ENCODE measurements at places on chromosomes 7 and 10. TPM values are rescaled to one million over a fixed set of nuclear protein-coding genes. Genes with fewer than 3 reads are reported as not detected.
A peak's percentile ranks its signal among the peaks of the same experiment; 100 is the strongest.

- no peak overlapping the region for H3K4me3 ChIP-seq
- no peaks in the 10 kb centered on the region for H3K27me3 ChIP-seq
- H3K36me3 ChIP-seq, result no peaks in the 10 kb centered on the region
- no peak overlapping the region for H3K27ac ChIP-seq
Measured at GRCh38 chr7:78203042-78203720, 404.6 kb downstream of the PHTF2 start.

- no peak for DNase-seq
- H3K4me1 ChIP-seq, result no peaks in the 10 kb centered on the region
- no peak overlapping the region for H3K4me3 ChIP-seq
- no peaks in the 10 kb centered on the region for H3K36me3 ChIP-seq
- H3K27me3 ChIP-seq, result no peaks in the 10 kb centered on the region
- H3K27ac ChIP-seq, result no peak overlapping the region
Measured at GRCh38 chr7:138992052-138992531, 10.9 kb upstream of the KIAA1549 start.

- no peaks in the 10 kb centered on the region for H3K4me1 ChIP-seq
- no peak overlapping the region for H3K4me3 ChIP-seq
- no peak for DNase-seq
- H3K27me3 ChIP-seq, result no peaks in the 10 kb centered on the region
Measured at GRCh38 chr10:34298346-34298818, 516.7 kb downstream of the PARD3 start.

DNA sequence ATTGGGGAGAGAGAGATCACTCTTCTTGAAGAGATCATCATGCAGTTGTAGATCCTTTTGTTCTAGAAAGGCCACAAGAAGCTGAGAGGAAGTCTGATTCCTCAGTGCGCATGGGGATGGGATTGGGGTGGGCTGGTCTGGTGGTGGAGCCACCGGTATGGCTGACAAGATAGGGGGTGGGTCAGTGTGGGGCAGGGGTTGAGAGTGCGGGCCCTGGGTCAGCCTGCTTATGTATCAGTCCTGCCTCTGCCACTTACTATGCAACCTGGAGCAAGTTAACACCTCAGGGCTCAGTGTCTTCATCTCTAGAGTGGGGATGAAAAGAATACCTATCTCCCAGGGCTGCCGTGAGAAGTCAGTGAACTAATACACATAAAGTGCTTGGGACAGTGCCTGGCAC lies 8.0 kb downstream of the SMARCD3 start:
- no peak overlapping the region for H3K27ac ChIP-seq
- no peaks in the 10 kb centered on the region for H3K36me3 ChIP-seq
- no peak overlapping the region for H3K4me3 ChIP-seq
- H3K4me1 ChIP-seq, result no peaks in the 10 kb centered on the region
- DNase-seq, result peak; percentile 48

GRCh38 chr7:130902755-130903357 lies 168.8 kb upstream of the KLF14 start:
- no peak overlapping the region for H3K4me3 ChIP-seq
- H3K27me3 ChIP-seq, result no peaks in the 10 kb centered on the region
- H3K4me1 ChIP-seq, result no peaks in the 10 kb centered on the region
- no peak for DNase-seq
- no peaks in the 10 kb centered on the region for H3K36me3 ChIP-seq

- no peaks in the 10 kb centered on the region for H3K4me1 ChIP-seq
- H3K27me3 ChIP-seq, result no peaks in the 10 kb centered on the region
- H3K4me3 ChIP-seq, result no peak overlapping the region
Measured at GRCh38 chr10:71031603-71032002, 143.2 kb upstream of the PCBD1 start.

DNA sequence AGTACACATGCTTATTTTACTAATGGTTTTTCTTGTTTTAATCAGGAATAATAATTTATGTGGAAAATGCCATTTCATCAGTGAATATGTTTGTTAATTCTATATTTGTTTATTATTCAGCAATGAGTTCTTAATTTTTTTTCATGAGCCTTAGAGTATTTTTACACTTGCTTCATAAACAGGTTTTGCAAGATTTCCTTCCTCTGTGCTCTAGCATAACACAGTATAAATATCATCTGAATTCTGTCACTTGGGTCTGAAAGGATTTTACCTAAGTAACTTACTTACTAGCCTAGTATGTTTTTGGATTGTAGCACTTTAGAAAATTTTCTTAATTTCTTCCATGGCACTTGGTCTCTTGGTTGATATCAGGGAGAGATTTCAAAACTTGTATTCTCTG lies 45.8 kb downstream of the GLCCI1 start:
- no peak overlapping the region for H3K27ac ChIP-seq
- DNase-seq, result no peak
- H3K36me3 ChIP-seq, result no peaks in the 10 kb centered on the region
- no peaks in the 10 kb centered on the region for H3K4me1 ChIP-seq
- no peaks in the 10 kb centered on the region for H3K27me3 ChIP-seq
- H3K4me3 ChIP-seq, result no peak overlapping the region

GRCh38 chr7:55651057-55651456 lies 78.8 kb upstream of the VOPP1 start:
- H3K36me3 ChIP-seq, result no peaks in the 10 kb centered on the region
- H3K27ac ChIP-seq, result no peak overlapping the region
- no peak overlapping the region for H3K4me3 ChIP-seq
- no peaks in the 10 kb centered on the region for H3K27me3 ChIP-seq

DNA sequence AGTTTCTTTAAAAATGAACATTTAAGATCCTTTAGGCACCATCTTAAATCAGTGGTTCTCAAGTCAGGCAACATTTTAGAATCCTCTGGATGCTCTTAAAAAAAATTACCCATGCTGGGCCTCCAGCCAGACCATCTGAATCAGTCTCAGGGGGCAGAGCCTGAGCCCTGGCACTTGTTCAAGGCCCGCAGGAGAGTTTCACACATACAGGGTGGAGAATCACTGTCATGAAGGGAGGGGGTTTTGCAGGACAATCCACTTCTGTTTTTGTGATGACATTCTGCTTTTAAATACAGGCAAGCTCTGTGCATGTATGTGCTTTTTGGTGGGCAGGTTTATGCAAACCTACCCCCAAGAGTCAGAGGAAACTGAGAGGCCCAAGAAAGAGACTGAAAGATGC lies 268.6 kb downstream of the SEC23IP start:
- H3K4me1 ChIP-seq, result no peaks in the 10 kb centered on the region
- H3K36me3 ChIP-seq, result no peaks in the 10 kb centered on the region
- no peak overlapping the region for H3K4me3 ChIP-seq
- H3K27ac ChIP-seq, result no peak overlapping the region
- no peaks in the 10 kb centered on the region for H3K27me3 ChIP-seq
- no peak for DNase-seq

GRCh38 chr10:69101451-69102095 lies 13.7 kb downstream of the SRGN start:
- no peaks in the 10 kb centered on the region for H3K4me1 ChIP-seq
- no peaks in the 10 kb centered on the region for H3K27me3 ChIP-seq
- no peak overlapping the region for H3K4me3 ChIP-seq

Gene CALCR
- 0.27 TPM for total RNA-seq

Gene SOSTDC1
- total RNA-seq, result not detected

Gene UCN3
- not detected for total RNA-seq

Gene CFAP69
- 11.4 TPM for total RNA-seq
